SK-N-DZ (cell line): ENCODE measurements at places on chromosomes 4 and X.

- no peak for DNase-seq
Measured at GRCh38 chrX:41322821-41323603, 10.9 kb upstream of the DDX3X start.

DNA sequence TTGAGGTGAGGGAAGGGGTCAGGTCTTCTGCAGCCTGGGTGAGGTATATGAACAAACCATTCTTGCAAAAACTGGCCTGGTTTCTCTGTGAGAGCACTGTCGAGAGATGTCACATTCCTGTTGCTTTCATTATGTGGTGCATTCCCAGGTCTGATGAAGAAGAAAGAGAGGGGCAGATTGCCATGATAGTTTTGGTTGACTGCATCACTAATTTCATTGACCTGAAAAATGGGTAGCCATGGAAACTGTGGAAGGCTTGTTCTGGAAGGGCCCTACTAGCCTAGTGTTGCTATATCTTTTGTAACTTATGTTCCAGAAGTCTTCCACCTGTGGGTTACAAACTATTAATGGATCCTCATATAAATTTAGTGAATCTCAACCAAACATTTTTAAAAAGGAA is 32.9 kb upstream of the CYBB start:
- DNase-seq: no peak

- DNase-seq: no peak
Measured at GRCh38 chrX:15499976-15500375, 631 bp upstream of the BMX start.

- no peak for DNase-seq
Measured at GRCh38 chr4:20323991-20324390, 72.3 kb downstream of the SLIT2 start.

GRCh38 chrX:149825424-149825823 is 43.7 kb downstream of the MAGEA9 start:
- DNase-seq: peak; percentile 5

DNA sequence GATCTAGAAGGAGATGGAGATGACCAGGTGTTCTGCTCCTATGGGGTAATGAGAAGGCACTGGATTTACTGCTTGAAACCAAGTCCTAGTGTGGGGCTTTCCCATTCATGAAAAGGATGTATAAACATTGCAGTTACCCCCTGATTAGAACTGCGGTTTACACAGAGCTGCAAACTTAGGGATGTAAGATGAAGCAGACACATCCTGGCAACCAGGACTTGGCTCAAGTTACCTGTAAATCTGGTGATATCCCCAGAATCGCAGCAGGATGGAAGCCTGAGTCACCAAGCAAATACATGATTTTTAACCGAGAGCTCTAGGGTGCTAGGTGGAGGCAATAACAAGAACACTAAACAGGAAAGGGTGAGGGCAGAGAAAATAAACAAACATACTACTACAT is 178.6 kb upstream of the MAMLD1 start:
- DNase-seq: no peak

GRCh38 chr4:152185786-152186550 is 349.9 kb downstream of the FBXW7 start:
- no peak for DNase-seq

DNA sequence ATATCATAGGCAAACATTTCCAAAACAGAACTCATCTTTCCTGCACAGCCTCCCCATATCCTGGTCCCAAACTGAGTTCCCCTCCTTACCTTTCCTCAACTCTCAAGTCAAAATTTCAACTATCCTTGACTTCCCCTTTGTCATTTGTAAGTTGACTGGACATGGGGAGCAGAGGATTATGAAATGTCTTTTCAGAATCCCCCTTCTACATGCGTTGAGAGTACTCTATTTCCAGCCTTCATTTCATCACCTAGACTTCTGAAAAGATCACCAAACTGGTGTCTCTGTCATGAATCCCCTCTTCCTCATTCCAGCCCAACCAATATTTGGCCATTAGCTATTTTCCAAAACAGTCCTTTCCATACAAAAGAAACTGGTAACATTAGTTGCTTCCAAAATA is 95.2 kb downstream of the SYNPO2 start:
- no peak for DNase-seq

- DNase-seq: no peak
Measured at GRCh38 chr4:160523231-160523630, 1420.4 kb downstream of the RAPGEF2 start.

- DNase-seq: no peak
Measured at GRCh38 chr4:33063241-33063640, 2343.1 kb downstream of the PCDH7 start.

- DNase-seq: no peak
Measured at GRCh38 chr4:53120778-53121177, 245.1 kb downstream of the SCFD2 start.
